AG04450 (cell line): ENCODE measurements at places on chromosomes 3 and 15. TPM values are rescaled to one million over a fixed set of nuclear protein-coding genes. Genes with fewer than 3 reads are reported as not detected.

DNA sequence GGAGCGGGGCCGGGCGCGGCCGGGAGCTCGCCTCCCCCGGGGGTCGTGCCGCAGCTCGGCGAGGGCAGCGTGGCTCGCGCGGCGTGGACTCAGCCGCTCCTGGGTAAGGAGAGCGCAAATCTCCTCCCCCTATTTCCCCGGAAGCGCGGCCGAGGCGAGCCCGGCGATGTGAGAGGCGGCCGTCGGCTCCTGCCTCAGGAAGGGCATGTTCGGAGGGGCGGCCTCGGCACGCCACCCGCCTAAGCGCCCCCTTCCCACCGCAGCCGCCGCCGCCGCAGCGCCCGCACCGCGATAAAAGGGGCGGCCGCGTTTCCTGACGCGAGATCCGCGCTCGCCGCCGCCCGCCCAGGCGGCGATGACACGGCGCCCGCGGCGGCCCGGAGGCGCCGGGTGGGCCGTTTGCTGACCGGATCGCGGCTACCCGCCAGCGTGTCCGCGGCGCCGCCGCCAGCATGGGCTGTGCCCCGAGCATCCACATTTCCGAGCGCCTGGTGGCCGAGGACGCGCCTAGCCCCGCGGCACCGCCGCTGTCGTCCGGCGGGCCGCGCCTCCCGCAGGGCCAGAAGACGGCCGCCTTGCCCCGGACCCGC is at the start of gene PDE8A:
PDE8A (plus strand) TSS at position 146 of the 590 bp plus-strand sequence; CDS start at position 453, 307 bp downstream.
- DNase-seq = no peak

DNA sequence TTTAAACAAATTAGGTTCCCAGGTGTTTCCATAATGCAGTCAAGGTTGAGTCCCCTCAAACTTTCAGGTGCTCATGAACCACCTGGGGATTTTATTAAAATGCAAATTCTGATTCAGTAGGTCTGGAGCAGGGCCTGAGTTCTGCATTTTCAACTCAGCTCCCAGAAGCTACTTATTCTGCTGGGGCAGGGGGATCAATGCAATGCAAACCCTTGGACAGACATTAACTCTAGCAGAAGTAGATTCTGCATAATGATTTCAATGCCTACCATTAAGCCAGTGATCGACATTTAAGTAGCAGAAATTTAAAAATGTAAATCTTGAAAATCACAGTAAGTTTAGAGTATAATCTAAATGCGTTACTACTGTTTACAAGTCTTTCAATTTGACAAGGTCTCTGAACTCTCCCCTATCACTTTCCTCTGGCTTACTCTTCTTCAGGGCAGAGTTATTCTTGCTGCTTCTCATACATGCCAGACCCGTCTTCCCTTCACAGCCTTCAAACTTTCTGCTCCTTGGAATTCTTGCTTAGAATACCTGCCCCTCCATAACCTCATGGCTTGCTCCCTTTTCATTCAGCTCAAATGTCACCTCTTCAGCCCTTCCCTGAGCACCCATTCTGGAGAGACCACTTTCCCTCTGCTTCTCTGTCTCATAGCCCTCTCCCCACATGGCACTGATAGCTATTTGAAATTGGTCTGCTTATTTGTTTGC is 19.3 kb upstream of the DPPA4 start:
- no peak for DNase-seq

GRCh38 chr3:178058629-178059028 is 477.6 kb upstream of the KCNMB2 start:
- no peak for DNase-seq

DNA sequence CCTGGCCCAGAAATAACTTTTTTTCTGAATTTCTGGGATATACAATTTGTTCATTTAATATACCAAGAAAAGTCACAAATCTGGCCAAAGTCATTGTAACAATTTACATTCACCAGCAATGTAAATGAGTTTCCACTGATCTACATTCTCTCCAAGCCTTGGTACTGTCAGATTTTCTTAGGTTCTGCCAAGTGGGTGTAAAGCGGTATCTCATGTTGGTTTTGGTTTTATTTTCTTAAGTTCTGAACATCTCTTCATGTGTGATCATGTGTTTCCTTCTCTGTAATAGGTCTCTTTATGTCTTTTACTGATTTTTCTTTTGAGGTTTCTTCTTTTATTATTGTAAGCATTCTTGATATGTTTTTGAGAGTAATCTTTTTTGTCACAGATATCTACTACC is 235.6 kb upstream of the COL8A1 start:
- DNase-seq = no peak

DNA sequence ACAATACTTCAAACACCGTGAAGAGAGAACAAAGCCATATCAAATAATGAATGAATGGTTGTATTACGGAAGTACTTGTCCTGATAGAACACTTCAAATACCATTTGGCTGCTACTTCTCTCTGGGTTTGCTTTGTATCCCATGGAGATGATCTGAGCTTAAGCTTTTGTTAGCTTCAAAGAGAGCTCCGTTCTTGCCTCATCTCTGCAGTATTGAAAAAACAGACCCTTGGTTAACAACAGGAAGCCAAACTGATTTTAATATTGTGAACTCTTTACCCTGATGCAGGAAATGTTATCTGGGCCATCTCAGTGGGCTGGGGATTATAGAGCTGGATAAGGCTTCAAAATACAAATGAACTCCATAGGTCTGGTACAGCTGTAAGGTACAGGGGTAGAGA is 101.0 kb downstream of the CHL1 start:
- no peak for DNase-seq

DNA sequence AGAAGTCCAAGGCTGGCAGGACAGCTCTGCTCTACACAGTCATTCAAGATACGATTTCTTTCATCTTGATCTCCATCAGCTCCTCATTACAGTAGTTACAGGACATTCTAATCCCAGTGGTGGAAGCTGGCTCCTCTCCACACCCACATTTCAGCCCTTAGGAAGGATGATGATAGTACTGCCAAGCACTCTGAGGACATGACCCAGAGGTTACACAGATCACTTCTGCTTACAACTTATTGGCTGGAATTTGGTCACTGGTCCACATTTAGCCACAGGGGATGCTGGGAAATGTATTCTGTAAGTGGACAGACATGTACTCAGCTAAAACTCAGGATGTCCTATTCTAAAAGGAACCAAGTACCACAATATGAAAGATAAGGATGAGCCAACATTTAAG is 77.1 kb downstream of the IQCH start:
- no peak for DNase-seq

DNA sequence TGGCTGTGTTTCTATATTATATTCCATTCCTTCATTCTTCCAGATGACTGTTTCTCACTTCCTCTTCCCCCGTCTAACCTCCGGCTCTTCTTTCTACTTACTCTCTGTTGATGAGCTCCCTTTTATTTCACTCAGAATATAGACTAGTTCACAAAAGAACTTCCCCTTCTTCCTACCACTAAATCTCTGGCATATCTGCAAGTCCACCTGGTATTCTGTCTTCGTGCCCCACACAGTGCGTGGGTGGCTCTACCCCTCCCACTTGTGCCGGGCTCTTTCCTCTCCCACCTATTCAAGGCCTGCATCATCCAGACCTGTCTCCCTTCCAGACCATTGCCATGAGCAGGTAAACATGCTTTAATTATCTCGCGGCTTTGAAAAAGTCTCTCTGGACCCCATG is 73.0 kb downstream of the SCN10A start:
- DNase-seq = no peak

DNA sequence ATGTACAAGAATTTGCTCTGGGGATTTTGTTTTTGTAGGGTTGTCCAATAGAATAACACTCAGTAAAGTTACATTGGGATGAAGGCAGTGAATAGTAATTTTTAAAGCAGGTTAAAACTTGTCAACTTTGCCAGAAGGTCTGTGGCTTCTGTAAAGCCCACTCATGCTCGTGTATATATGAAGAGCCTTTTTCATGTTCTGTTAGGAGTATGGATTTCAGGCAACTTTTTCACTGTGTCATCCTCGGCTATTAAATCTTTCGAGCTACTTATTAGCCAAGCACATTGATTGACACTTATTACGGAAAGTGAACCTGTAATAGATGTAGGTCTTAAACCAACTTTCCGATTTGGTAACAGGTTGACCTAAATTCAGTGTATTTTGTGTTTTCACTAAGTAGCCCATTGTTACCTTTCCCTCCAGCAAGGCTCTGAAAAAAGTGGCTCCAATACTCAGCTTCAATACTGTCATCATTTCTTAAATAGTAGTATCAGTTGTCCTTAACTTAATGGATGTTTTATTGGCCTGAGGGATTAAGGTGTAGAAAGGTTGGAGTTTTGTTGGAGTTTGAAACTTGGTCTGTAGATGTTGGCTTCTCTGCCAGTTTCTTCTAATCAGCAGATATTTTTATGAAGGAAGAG is 1.7 kb downstream of the PAK2 start:
- no peak for DNase-seq

DNA sequence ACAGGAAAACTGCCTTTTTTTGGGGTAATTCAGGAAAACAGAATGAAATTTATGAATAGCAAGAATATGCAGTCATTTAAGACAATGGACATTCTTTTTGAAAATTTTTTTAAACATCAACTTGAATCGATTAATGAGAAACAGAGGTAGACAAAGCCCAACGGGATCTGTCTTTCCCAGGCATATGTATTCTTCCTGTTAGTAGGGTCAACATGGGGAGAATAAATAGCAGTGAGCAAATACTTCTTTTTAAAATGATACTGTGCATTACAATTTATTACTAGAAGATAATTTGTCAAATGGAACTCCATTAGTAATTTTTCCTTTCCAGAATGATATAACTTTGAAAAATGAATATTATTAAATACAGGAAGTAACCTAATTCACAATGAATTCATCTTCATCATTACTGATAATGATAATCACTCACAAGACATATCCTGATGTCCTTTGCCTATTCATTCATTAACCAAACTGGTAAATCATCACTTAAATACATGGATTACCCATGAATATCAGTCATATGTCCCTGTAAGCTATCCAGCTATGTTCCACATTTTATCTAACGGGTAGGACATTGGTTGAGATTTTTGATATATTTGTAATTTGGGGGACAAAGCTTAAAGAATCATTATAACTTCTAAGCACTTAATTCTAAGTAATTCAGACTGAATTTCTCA is 209.2 kb upstream of the CDIN1 start:
- DNase-seq = no peak

DNA sequence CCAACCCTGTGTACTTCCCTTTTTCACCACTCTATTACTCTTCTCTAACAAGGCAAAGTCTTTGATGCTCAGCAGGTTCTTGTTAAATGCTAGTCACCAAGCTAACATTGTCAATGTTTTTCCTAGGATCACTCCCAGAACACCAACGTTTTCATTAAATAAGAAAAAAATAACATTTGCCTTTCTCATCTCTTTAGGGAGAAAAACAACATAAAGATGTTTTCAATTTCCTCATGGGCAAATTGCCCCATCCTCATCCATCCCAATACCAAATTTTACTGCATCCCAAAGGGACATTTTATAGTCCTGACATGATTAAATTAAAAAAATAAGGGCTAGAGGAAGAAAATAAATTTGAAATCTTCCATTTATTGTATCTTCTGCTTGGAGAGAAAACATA is 106.5 kb downstream of the SUCNR1 start:
- no peak for DNase-seq

GRCh38 chr3:52483577-52484381 is 11.4 kb upstream of the STAB1 start:
- DNase-seq = peak; percentile 41

- DNase-seq = no peak
Measured at GRCh38 chr3:65551945-65552344, 486.8 kb downstream of the MAGI1 start.

DNA sequence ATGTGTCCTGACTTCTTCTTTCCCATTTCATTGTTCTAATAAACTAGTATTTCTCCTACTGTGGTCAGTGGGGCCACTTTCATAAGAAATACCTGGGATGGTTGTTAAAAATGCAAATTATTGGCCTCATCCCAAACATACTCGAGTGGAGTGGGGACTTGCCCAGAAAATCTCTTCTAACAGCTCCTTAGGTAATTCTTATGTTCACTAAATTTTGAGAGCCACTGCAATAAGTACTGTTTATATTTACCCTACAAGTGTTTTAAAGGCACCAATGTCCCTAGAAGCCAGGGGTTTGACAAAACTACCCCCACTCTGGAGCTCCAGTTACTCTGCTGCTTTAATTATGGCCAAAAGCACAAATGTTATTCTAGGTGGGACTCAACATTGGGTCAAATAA is 70.0 kb upstream of the ACP3 start:
- DNase-seq = no peak

DNA sequence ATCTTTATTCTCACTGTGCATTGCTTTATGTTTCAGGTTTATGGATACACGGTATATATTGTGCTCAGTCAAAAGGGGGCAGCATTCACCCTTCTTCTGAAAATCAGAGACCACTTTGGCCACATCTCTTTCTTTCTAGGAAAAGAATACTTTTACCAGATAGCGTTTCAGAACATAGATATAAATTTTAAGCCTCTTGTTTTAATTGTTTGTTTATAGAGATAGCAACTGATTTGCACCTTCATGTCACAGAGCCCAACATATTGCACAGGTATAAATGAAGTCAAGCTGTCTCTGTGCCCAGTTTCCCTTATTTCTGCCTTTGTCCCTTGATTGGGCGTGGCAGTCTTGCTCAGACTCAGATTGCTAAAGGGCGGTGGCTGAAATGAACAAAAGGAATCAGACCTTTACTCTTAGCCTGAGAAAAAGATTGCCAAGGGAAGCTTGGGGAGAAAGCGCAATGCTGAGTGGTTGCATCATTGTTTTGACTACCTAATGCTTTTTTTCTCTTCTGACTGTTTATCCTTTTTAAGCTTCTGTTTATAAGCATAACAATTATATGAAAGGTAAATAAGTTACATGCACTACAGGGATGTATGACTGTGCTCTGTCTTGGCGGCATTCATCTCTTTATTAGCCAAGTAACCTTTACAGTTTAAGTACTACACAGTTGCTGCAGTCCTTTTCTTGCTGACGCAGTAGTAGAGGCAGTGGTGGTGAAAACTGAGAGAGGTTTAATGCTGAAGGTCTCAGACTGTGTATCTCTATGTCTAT is 70.8 kb upstream of the ZBTB20 start:
- peak; percentile 47 for DNase-seq

The CP gene
- polyA plus RNA-seq = 0.10 TPM in 1 of 2 replicates, not detected in the other

The PRICKLE2 gene
- polyA plus RNA-seq = 14.2 and 14.7 TPM in 2 replicates

The KY gene
- polyA plus RNA-seq = 0.04 and 0.09 TPM in 2 replicates

The GOLGA8G gene
- polyA plus RNA-seq = not detected in 2 replicates

The POPDC2 gene
- polyA plus RNA-seq = 0.38 and 0.43 TPM in 2 replicates

The GOLGA6L10 gene
- 0.99 and 1.3 TPM in 2 replicates for polyA plus RNA-seq
